ENCODE measurements at places on chromosomes 7 and 10.
A peak's percentile ranks its signal among the peaks of the same experiment; 100 is the strongest.

GRCh38 chr7:108201766-108202165, 71.6 kb upstream of the LAMB4 start:
- no peak for DNase-seq

DNA sequence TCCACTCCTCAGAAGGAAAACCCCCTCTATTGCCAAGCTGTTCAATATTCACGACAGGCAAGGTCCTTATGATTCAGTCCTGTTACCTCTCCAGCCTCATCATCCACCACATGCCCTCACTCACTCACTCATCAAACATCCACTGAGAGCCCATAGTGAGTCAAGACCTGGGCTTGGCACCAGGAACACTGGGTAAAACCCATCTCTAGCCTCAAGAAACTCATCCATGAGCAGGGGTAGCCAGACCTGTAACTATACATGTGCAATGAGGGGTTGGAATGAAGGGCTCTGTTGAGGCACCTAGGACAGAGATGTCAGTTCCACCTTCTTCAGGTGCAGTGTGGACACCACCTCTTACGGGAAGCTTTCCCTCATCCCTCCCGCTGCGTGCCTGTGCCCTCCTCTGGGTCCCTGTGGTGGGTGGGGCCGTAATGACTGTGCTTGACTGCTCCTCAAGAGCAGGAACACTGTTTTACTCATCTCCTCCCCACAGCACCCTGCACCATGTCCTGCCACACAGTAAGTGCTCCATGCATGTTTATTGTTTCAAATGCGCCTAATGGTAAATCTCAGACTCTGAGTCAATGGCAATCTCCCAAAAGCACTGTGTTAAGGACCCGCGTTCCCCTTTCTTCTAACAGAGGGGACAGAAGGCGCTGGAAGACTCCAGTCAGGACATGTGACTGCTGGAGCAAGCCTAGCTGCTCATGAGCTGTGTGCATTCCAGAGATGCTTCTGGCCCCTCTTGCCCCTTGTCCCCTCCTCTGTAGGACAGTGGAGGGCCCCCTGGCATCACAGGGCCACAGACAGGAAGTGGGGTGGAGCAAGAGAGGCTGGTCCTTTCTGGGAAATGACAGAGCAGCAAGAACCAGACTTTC, 95.4 kb downstream of the HIPK2 start:
- DNase-seq: no peak

DNA sequence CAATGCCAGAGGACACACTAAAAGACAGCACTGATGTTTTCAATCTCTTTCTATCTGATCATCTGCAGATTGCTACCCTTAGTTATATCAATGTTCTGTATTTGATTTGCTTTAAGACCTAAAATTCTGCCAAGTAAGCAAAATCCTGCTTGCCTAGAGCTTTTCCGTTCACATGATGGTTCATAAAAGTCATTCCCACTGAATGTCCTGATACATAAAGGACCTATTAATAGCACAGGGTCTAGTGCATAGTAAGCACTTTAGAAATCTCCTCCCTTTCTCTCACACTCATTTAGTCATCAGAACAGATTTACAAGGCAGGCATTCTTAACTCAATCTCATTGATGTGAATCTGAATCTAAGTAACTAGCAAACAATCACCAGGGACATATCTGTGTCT, 68.8 kb downstream of the PCGF5 start:
- no peak for DNase-seq

DNA sequence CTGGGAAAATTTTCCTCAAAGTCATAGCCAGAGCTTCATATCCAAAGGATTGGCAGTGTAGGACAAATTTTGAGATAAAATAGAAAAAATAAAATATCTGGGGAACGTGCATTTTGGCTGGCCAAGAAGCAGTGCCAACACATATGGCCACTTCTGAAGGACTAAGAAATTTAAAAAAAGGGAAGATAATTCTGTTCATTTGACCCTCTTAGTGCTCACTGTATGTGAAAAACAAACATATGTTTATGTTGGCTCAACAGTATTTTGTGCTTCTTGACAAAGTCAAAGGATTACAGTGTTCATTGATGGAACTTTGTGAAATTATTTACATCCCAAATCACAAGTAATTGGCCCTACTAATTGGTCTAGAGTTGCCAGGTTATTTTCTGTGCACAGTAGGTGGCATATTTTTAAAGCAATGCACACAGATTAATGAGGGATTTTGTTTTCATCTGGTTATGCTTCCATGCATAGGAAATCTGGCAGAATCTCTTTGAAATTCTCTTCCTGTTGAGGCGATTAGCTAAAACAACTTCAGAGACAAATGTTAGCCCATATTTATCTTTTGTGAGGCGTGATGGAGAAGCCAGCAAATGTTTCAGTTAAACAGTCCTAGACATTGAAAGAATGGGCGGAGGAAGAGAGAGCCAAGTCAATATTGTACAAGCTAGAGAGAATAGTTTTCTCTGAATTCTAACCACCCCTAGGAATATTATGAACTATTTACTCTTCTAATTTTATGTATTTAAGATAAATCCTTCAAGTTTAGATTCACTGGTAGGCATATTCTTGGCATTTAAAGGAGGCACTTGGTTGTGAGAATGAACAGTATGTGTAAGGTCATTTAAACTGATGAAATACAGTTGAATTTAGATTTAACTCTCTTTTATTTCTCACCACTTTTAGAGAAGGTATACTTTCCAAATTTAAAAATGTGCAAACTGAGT, 237.7 kb upstream of the MBL2 start:
- DNase-seq: no peak

DNA sequence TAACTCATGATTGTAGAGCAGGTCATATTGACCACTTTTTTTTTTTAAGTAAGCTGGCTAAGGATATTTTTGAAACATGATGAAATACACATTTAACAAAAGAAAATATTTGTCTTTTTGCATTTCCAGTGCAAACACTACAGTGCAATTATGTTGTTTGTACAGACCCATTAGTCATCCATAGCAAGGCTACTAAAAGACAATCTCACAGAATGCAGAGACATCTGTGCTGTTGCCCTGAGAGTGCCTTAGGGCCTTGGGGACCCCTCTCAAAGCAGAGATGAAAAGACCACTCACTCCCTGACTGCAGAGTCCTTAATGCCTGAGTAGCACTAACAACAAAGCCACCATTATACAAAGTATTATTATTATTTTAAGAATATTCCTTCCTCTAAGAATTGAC, 104.5 kb downstream of the NRCAM start:
- DNase-seq: no peak

GRCh38 chr10:13168781-13169180, 7.4 kb downstream of the MCM10 start:
- no peak for DNase-seq

GRCh38 chr10:110008518-110009339, 945 bp downstream of the ADD3 start:
- peak; percentile 7 for DNase-seq

DNA sequence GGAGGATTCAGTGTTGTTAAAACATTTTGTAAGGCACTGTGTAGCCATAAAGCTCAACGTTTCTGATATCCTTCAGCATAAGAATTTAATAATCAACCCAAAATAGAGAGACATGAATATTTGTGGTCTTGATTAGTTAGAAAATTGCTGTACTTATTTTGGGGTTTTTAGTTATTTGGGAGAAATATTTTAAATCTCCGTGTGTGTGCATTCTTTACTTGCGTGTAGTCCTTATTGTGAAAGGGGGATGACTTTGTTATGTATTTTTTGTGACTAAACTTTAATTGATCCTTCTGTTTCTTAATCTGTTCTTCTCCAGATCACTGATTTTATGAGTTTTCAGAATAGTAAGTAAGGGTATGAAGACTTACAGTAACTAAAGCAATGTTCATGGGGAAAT, 81.2 kb downstream of the ZNRF2 start:
- no peak for DNase-seq

- no peak for DNase-seq
Observed at GRCh38 chr10:124636271-124636995, 107.7 kb downstream of the FAM53B start.
